ENCODE measurements at places on chromosomes 1 and 21.

DNA sequence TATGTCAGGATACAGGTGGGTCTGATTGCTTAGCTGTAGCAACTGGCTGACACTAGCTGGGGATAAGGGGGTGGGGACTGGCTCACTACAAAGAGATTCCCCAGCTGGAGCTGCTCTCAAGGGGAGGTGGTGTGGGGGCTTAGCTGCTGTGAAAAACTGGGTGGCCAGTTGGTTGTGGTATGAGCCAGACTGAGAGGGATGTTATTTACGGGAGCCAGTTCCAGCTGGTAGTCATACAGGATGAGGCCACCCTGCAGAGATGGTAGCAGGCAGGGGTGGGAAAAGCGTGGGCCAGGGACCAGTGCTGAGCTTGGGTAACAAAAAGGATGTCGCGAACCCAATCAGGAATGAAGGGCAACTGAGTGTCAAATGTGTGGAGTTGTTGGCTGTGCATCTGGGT is 204.0 kb upstream of the C21orf91 start:
- DNase-seq: no peak

DNA sequence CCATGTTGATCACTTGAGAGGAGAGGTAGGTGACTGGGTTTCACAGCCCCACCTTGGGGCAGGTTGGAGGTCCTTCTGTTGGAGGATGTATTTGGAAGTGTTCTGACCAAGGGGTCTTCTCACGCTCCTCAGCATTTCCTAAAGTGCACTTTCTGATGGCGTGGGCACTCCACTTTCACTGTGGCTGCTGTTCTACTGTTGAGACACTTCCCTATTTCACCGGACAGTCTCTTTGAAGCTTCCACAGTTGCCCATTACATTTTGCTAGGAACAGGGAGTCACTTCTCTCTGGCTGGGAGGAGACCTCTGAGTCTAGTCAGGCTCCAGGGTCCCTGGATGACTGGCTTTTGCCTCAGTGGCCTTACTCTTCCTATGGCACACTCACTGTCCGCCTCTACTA is 180.0 kb upstream of the LMO4 start:
- DNase-seq: no peak

- DNase-seq: peak; percentile 54
Observed at GRCh38 chr1:225474986-225475820, 47.4 kb upstream of the LBR start.

GRCh38 chr1:73953186-73953585 is 244.8 kb downstream of the LRRIQ3 start:
- DNase-seq: no peak

DNA sequence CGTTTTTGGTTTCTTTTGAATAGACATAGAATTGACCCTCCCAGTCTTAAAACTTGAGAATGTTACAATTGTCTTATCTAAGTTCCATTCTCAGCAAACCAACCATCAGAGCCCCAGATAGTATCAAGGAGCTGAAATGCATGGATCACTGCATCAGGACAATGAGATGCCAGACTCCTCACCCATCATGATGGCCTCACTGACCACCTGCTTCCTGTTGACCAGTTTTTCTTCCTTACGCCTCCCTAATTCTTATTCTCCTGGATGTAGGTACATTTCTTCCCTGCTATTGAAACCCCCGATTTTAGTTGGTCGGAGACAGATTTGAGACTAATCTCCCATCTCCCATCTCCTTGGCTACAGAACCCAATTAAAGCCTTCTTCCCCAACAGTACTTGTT is 17.7 kb downstream of the MATN1 start:
- no peak for DNase-seq

GRCh38 chr21:42039470-42039901 is 29.3 kb upstream of the ZBTB21 start:
- DNase-seq: no peak

DNA sequence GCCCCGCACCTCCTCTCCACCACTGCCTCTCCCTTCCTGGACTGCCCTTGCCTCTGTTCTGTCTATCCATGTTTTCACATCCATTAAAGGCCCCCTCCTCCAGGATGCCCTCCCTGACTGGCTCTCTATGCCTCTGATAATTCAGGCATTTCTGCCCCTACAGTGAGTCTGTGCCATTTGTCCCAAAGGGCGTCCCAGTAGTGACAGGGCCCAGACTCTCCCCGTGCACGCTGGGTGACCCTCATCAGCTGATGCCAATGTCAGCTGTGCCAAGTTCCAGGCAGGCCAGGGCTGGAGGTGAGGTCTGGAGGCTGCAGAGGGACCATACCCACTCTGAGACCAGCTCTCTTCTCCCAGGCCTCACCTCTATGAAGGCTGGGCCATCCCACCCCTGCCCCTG is 3.2 kb upstream of the PLEKHG5 start:
- DNase-seq: no peak

DNA sequence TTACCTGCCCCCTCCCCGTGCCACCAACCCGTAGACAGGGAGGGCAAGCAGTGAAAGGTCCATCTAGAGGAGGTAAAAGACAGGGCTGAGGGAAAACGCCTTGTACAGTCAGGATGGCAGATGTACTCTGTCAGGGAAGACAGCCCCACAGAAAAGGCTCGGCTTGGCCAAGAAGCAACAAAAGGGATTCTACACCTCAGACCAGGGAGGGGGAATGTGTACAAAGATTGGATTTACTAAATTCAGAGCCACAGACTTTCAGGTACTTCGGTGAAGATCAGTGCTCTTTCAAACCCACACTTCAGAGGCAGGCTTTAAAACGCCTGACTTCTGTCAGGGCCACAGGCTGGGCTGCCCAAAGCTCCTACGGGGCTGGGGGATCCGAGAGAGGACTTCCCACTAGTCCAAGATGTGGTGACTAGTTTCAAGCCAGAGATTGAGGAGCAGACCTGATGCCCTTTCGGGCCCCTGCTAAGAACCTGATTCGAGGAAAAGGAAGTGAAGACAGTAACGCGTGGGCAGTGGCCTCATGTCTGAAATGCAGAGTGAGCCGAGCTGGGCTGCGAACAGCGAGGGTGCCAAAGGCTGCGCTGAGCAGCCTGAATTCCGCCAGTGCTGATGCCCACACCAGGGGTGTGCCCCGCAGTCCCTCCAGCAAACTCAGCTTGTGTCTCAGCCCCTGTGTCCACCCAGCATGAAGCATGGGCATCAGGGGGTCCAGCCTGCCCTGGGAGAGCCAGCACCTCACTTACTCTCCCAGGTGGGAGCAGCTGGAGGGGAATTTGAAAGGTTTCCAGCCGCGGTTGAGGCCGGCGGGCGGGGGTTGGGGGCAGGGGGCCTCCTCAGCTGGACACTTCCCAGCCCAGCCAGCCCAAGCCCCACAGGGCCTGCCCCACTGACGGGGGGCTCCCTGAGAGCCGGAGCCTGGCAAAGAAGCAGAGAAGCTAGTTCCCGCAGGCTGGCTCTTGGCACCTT is 36.2 kb downstream of the KIAA1614 start:
- DNase-seq: no peak

GRCh38 chr1:32465578-32465933 is 684 bp downstream of the ZBTB8B start:
- no peak for DNase-seq

DNA sequence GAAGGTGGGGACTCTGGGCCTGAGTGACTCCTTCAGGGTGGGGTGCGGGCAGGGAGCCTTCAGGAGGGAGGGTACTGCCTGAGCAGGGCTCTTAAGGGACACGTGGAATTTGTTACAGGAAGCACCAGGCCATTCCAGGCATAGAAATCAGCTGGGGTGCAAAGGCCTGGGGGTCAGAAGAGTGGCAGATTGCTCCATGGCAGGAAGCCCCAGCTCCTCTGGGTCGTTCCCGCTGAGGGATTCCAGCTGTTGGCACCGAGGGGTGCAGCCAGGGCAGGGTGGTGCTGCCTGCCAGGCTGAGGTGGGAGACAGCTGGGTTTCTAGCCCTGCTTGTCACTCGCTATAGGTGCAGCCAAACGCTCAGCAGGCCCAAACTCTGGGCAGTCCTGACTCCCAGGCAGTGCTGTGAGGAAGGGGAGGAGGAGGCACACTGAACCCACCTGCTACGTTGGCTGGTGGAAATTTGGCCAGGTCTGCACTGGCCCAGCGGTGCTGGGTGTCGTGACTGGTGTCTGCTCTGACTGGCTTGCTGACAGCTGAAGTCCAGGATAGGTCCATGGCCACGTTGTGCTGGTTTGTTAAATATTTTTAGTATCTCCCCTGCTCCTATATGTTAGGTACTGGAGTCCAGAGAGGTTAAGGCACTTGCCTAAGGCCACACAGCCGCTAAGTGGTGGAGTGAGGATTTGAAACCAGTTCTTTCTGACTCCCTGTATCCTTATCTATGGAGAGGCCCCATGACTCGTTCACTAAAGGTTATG is 19.3 kb downstream of the TNFRSF1B start:
- no peak for DNase-seq

DNA sequence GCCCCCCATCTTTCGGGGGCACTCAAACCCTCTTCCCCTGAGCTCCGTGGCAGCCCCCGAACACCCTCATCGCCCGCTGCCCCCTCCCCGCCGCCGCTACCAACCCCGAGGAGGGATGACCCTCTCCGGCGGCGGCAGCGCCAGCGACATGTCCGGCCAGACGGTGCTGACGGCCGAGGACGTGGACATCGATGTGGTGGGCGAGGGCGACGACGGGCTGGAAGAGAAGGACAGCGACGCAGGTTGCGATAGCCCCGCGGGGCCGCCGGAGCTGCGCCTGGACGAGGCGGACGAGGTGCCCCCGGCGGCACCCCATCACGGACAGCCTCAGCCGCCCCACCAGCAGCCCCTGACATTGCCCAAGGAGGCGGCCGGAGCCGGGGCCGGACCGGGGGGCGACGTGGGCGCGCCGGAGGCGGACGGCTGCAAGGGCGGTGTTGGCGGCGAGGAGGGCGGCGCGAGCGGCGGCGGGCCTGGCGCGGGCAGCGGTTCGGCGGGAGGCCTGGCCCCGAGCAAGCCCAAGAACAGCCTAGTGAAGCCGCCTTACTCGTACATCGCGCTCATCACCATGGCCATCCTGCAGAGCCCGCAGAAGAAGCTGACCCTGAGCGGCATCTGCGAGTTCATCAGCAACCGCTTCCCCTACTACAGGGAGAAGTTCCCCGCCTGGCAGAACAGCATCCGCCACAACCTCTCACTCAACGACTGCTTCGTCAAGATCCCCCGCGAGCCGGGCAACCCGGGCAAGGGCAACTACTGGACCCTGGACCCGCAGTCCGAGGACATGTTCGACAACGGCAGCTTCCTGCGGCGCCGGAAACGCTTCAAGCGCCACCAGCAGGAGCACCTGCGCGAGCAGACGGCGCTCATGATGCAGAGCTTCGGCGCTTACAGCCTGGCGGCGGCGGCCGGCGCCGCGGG is 837 bp downstream of the FOXD3 start:
- DNase-seq: peak; percentile 52

- no peak for DNase-seq
Observed at GRCh38 chr1:232629250-232630046, 485 bp downstream of the SIPA1L2 start.

DNA sequence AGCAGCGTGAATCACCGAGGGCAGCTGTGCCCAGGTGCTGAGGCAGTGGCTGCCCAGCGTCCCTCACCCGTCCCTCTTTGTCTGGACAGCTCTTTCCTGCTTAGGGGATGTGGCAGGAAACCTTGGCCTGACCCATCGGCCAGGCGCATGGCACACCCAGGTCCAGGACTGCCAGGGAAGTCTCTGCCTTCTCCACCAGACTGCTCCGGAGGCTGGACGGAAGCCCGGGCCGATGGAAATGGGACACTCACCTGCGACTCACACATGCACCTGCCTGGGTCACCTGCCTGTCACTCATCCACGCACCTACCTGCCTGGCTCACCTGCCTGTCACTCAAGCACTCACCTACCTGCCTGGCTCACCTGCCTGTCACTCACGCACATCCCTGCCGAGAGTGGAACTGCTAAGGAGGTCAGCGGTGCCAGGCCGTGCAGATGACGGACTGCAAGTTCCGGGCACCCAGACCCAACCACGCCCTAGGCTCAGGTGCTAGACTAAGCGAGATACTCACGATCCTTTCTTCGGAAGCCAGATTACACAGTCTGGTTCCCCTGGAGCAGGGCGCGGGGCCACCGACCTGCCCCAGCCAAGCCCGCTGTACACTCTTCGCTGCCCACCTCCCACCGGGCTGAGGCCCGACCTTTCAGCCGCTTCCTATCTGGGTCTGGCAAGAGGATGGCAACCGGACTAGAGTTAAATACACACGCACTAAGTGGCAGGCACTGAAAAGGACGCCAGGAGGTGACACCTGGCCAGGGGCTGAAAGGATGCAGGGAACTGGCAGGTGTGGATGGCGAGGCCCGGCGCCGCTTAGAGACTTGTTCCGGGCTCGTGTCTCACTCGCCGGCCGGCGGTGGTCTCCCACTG is 1.1 kb downstream of the UBE2J2 start:
- DNase-seq: no peak

GRCh38 chr1:234745844-234746797 is 136.1 kb upstream of the IRF2BP2 start:
- DNase-seq: no peak

DNA sequence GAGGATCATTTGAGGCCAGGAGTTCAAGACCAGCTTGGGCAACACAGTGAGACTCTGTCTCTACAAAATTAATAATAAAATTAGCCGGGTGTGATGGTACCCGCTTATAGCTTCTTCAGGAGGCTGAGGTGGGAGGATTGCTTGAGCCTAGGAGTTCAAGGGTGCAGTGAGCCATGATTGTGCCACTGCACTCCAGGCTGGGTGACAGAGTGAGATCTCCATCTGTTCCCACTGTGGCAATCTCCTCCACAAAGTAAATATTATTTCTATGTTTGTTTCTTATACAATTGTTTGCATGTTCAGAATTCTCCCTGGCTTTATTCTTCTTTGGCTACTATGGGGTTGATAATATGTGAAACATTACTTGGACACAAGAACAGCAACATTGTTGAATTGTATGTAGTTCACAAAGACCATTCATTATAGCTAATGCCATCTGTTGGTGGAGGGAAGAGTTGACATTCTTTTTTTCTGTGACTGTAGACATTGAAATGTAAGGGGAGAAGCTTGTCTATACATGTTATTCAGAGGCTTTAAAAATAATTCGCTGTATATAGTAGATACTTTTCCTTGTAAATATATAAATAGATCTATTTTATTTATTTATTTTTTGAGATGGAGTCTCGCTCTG is 47.8 kb upstream of the SRSF10 start:
- no peak for DNase-seq

DNA sequence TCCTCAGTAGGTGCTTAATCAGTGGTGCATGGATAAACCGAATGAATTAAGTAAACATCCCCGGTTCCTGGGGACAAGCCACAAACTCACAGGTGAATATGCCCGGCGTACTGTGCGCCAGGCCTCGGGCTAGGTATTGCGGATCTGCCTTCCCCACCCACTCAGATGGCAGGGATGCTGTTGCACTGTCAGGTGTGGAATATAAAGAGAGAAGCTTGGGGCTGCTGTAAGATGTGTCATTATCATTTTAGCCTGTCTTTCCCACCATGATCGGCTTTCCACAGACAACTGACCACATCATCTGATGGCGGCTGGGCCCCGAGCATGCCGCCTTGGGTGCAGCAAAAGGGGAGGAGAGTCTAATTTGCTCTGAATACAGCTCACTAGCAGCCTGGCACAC is 45.4 kb upstream of the LRP8 start:
- no peak for DNase-seq
